ENCODE measurements at places on chromosomes 7 and 10.

DNA sequence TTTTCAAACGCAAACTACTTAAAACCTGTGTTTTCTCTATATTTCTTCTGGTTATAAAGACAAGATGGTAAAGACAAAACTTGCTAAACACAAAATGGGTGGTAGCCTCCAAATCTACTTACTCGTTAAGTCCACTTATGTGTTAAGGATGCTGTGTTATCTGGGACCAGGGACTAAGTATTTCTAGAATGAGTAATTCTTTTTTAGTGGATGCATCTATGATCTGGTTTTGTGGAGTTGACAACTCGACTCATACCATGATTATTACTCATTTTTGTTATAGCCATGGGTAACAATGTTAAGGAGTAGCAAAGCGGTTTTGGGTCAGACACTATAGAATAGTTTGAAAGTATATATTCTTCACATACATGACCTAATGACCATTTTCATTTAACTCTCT lies 239.5 kb upstream of the FOXP2 start:
- DNase-seq: peak; percentile 38

GRCh38 chr10:79070081-79070605 lies 1.4 kb downstream of the ZMIZ1 start:
- no peak for DNase-seq

DNA sequence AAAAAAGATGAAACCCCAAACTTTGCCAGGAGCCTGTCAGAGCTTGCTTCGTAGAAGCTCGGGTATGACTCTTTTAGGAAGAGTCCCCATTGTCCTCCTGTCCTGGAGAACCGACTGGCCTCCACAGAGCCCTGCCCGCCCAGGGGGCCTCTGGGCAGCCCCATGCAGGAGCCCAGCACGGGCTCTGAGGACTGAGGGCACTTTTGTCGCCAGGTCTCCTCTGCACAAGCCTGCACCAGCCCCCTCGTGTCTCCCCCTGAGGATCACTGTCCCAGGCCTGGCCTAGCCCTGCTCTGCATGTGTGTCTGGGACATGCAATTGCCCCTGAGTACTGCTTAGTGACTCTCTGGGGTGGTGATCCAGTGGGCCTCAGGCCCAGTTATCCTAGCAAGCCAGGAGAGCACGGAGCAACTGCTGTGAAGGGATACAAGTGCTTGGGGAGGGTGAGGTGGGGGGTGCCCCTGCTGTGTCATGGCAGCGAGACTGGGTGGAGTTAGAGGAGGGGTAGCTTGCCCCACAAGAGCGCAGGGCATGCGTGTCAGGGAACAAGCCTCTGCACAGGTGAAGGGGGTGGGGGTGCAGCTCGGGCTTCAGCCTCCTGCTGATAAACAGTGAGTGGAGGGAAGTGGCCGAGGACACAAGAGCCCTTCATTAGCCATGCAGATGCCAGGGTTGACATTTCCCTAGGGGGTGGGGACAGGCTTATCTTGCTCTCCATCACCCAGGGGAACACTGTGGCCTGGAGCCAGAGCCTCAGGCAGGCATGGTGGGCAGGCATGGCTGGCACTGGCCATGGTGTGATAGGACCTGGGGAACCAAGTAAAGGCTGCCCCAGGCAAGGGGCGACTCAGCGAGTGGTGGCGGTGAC lies 143.4 kb downstream of the C10orf105 start:
- DNase-seq: no peak

DNA sequence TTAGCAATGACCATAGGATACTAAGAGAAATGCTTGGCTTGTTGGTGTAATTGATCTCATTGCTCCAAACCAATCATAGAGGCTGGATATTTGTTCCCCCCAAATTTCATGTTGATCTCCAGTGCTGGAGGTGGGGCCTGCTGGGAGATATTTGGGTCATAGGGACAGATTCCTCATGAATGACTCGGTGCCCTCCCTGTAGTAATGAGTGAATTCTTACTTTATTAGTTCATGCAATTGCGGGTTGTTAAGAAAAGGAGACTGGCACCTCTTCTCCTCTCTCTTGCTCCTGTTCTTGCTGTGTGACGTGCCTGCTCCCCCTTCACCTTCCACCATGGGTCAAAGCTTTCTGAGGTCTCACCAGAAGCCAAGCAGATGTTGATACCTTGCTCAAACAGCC lies 630.1 kb downstream of the CALN1 start:
- DNase-seq: no peak

DNA sequence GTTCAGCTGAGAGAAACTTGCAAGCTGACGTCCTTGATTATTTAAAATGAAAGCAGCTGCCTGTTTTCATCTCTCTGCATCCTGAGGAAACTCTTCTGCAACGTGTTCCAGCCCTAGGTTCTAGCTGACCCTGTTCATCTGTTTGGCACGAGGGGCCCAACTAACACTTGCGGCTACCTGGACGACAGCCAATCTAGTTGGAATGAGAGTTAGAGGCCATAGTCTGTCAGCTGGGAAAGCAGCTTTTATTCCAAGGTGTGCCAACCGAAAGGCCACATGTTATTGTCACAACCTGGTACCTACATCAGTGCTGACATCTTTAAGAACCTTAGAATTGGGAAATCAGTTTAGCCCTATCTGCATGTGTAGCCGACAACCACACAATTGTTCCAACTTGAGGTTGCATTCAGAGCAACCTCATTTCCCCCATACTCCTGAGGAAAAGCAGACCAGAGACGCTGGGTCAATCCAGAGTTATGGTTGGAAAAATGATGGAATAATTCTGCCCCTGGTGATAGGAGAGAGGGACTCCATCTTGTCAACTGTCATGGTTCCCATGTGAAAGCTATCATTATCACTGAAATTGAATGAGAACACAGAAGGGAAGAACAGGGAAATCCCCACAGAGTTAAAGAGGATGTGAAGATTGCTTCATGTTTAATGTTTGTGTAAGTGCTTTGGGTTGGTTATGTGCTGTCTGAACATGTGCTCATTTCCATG lies 121.6 kb downstream of the EGFR start:
- DNase-seq: peak; percentile 63

GRCh38 chr7:133861876-133862275 lies 265.3 kb upstream of the LRGUK start:
- no peak for DNase-seq

- DNase-seq: peak; percentile 72
Measured at GRCh38 chr7:106736508-106737201, 75.7 kb upstream of the CCDC71L start.

GRCh38 chr7:15087771-15088170 lies 185.2 kb upstream of the DGKB start:
- DNase-seq: no peak

- DNase-seq: peak; percentile 4
Measured at GRCh38 chr10:55410415-55410885, 609.4 kb upstream of the PCDH15 start.

DNA sequence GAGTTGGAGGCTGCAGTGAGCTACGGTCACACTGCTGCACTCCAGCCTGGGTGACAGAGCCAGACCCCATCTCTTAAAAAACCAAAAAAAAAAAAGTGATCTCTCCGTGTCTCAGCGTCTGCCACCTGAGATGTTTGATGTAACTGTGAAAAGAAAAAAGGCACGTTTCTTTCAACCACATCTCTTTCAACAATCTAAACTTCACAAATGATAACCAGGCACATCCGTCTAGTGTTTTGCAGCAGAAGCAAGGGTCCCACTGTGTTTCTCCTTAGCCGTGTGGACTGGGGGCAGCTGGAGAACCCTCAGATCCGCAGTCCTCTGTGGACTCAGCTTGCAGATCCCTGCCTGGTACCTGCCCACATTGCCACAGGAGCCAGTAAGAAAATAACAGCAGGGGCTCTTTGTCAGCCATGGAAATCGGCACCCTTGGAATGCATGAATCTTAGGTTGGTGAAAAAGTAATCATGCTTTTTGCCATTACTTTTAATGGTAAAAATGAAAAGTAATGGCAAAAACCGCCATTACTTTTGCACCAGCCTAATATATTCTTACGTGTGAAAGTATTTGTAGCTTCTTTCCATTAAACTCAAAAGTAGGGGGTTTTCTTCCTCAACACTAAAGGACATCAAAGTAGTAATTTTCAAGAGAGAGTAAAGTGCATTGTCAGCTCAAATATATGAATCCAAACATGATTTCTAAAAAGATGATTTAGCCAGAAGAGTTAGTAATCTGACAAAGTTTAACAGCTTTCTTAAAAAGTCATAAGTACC lies 276.5 kb downstream of the CCDC3 start:
- DNase-seq: no peak

- no peak for DNase-seq
Measured at GRCh38 chr7:120274482-120274881, 1.5 kb downstream of the KCND2 start.

- no peak for DNase-seq
Measured at GRCh38 chr10:129964611-129965424, 744 bp upstream of the EBF3 start.

GRCh38 chr10:112738606-112739591 lies 211.1 kb upstream of the TCF7L2 start:
- no peak for DNase-seq

GRCh38 chr10:110680273-110681020 lies 36.3 kb downstream of the RBM20 start:
- DNase-seq: no peak

DNA sequence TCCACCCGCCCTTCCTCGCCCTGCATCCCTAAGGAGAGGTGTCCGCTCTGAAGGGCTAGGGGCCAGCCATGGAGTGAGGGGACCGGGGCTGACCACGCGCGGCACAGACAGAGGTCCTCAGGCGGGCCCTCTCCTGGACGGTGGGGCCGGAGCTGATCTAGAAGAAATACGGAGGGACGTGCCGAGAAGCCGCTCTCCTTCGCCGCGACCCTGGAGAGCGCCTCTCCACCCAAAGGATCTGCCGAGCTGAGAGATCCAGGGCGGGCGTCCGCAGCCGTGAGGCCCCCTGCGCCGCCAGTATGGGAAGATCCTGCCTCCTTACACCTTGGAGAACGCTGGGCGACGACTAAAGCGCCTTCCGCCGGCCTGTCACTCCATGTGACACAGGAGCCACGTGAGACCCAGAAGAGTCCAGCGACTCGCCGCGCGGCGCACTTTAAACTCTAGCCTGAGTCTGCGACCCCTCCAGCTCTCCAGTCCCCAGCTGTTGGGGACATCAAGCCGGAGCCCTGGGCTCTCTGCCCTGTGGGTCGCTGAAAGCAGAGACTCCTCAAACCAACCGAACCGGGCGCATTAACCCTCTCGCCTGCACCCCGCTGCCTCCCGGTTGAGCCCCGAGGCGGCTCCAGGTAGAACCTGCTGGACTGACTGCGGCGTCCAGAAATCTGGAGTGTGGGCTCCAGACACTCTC lies 1.5 kb upstream of the SFMBT2 start:
- no peak for DNase-seq

GRCh38 chr10:110363572-110364411 lies 59.1 kb upstream of the SMNDC1 start:
- no peak for DNase-seq

DNA sequence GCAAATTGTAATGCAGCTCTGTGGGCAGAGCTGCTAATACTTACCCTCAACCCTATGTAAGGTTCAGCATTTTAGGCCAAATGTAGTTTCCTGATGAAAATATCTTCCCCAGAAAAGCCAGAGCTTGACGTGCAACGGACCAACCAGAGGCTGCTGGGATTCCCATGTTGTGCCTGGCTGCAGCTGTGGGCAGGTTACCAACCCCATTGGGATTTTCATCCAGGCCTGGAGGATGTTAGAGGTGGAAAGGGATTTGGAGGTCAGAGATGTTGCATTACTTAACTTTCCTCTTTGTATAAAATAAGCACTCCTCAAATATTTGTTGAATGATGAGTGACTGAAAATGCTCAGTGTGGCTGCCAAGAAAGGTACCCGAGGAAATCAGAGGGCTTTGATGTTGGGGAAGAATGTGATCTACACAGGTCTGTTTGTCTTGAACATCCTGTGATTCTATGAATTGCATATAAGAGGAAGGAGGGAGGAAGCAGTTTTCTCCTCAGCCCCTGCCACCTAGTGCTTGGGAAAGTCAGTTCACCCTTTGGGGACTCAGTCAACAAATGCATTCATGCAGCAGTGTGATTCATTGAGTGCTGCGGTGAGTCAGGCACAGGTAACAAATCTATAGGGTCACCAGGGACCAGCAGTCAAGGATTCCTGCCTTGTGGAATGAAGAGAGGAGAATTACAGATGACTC lies 487.2 kb downstream of the RPS24 start:
- peak; percentile 12 for DNase-seq

- DNase-seq: no peak
Measured at GRCh38 chr7:39083781-39084180, 106.1 kb downstream of the POU6F2 start.

GRCh38 chr10:92695679-92696605 lies 6.2 kb downstream of the HHEX start:
- DNase-seq: peak; percentile 42

GRCh38 chr7:109126404-109127050 lies 556.9 kb downstream of the DNAJB9 start:
- DNase-seq: no peak

- peak; percentile 14 for DNase-seq
Measured at GRCh38 chr7:28017372-28017771, 163.2 kb downstream of the JAZF1 start.

DNA sequence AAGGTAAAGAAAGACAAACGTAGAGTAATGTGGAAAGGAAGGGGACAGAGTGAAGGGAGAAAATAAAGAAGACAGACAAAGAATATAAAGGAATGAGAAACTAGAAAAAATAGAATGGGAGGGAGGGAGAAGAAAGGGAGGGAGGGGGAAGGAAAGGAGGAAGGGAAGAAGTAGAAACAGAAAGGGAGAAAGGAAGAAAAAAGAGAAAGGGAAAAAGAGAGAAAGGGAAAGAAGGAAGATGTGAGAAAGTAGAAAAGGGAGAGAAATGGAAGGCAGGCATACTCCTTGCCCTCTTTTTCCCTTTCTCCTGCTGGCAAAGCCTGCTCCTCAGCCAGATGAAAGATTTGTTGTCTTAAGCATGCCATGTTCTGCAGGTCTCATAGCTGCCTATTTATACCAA lies 1137.8 kb upstream of the C7orf33 start:
- no peak for DNase-seq

GRCh38 chr7:117347962-117348672 lies 25.3 kb upstream of the WNT2 start:
- DNase-seq: no peak

- DNase-seq: peak; percentile 90
Measured at GRCh38 chr10:35079763-35080162, 10.4 kb downstream of the CUL2 start.

DNA sequence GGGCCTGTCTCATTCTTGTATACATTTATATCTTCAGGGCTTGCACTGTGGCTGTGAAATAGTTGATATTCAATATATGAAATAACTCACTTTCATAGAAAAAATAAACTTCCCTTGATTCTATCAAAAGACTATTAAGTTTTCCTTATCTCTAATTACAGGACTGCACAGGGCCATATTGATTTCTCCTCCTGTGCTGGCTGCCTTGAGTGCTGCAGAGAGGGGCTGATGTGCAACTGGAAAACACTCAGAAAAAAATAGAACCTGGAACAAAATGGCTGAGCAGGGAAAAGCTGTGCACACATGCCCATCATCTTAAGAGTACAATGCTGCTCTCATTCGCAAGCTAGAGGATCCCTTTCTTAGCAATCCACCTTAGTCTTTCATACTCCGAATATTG lies 5.9 kb upstream of the HDAC9 start:
- no peak for DNase-seq

GRCh38 chr10:121070275-121071070 lies 219.3 kb downstream of the WDR11 start:
- DNase-seq: no peak

Data from brain microvascular endothelial cell (primary cell).